Muscle of leg (tissue), 16 donors: ENCODE measurements at places on chromosomes 5 and 9. TPM values are rescaled to one million over a fixed set of nuclear protein-coding genes. Genes with fewer than 3 reads are reported as not detected.

OR1J2 gene
- total RNA-seq, result not detected

SH3TC2 gene
- total RNA-seq, result 2.3 TPM

ADRB2 gene
- 1.4 TPM for total RNA-seq

MTREX gene
- total RNA-seq, result 73.1 TPM

CKMT2 gene
- total RNA-seq, result 91.3 TPM

GABRB2 gene
- 3.9 TPM for total RNA-seq

GABRA6 gene
- not detected for total RNA-seq

CBY3 gene
- not detected for total RNA-seq

MVB12B gene
- 11.3 TPM for total RNA-seq

SLC31A1 gene
- total RNA-seq, result 8.0 TPM

INPP5E gene
- 5.9 TPM for total RNA-seq

DNA sequence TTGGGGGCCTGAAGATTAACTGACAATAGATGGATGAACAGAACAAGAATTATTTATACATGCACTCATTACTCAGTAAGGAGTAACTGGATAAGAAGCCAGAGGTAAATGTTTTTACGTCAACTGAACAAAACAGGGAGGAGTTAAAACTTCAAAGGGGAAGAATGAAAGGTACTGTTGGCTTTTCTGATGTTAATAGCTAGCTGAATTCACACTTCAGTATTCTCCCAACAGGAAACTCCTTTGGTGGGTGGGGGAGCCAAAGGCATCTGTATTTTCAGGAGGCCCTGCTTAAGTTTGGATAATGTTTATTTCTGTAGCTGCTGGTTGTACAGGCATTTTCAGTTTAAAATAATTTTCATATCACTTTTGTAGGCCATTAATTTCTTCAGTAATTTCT, 23.2 kb upstream of the RFK start:
- H3K4me1 ChIP-seq, result no peaks in the 10 kb centered on the region
- no peak overlapping the region for H3K27ac ChIP-seq
- no peak overlapping the region for H3K4me3 ChIP-seq
- no peaks in the 10 kb centered on the region for H3K27me3 ChIP-seq

DNA sequence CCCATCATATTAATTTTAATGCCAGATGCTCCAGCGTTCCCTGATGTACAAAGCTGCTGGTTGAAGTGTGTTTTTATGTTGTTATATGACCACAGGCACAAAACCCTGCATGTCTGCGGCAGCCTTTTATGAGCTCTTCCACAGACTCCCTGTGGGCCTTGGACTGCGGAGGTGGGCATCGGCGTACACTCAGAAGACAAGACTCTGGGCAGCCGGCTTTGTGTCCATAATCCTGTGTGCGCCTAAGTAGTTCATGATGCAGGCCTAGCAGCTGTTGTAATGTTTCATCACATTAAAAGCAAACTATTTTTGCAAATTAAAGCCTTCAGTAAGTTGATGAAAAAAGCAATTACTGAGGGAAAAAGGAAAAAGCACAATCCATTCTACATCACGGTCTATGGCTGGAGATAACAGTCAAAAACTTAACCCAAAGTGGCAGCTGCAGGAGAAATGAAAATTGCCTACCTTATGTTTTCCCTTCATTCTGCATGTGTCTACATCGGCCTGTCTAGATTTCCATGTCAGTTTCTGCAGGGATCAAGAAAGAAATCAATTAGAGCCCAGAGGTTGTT, 78.8 kb downstream of the SEMA6A start:
- DNase-seq, result no peak
- H3K27me3 ChIP-seq, result no peaks in the 10 kb centered on the region
- H3K4me1 ChIP-seq, result peaks cover 2% of the 10 kb centered on the region
- H3K36me3 ChIP-seq, result peaks cover 49% of the 10 kb centered on the region
- no peak overlapping the region for H3K27ac ChIP-seq
- no peak overlapping the region for H3K4me3 ChIP-seq

- no peak overlapping the region for H3K4me3 ChIP-seq
- H3K36me3 ChIP-seq, result no peaks in the 10 kb centered on the region
- H3K27ac ChIP-seq, result peak overlapping the region; percentile 74
These were observed 72.5 kb downstream of the ACER2 start for GRCh38 chr9:19481121-19481870.

- H3K27ac ChIP-seq, result peak overlapping the region; percentile 15
- peak; percentile 73 for DNase-seq
- H3K4me3 ChIP-seq, result no peak overlapping the region
- H3K36me3 ChIP-seq, result no peaks in the 10 kb centered on the region
These were observed 889.4 kb upstream of the SEMA6A start for GRCh38 chr5:117463881-117464570.

- no peaks in the 10 kb centered on the region for H3K36me3 ChIP-seq
- H3K27ac ChIP-seq, result no peak overlapping the region
- DNase-seq, result no peak
- no peak overlapping the region for H3K4me3 ChIP-seq
These were observed 286.0 kb downstream of the NR2F1-AS1 start for GRCh38 chr5:93294996-93295395.

GRCh38 chr9:70609011-70609410, 194.6 kb upstream of the KLF9 start:
- no peaks in the 10 kb centered on the region for H3K36me3 ChIP-seq
- no peak overlapping the region for H3K4me3 ChIP-seq
- H3K4me1 ChIP-seq, result peaks cover 12% of the 10 kb centered on the region
- H3K27ac ChIP-seq, result no peak overlapping the region
- DNase-seq, result no peak

DNA sequence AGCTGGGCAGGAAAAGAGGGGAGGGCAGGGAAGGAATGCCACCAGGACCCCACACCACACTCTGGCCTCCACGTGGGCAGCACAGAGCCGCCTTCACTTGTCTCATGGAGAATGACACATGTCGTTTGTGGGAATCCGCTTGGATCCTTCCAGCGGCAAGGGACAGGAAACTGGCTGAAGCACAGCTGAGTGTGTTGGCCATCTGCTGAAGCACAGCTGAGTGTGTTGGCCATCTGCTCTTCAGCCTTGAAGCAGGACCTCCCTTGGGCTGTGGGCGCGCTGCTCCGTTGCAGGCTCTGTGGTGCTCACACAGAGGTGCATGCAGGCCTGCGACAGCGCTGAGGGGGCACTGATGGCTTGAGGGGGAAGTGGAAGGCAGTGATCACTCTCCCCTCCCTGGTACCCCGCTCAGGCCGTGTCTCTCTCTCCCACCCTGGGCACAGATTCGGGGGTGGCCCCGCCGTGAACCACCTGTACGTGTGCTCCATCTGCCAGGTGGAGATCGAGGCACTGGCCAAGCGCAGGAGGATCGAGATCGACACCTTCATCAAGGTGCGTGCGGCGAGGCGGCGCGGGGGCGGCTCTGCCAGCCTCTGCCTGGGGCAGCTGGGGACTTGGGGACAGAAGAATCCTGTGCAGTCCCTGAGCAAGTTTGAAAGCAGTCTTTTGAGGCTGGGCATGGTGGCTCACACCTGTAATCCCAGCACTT, 40.6 kb downstream of the USP20 start:
- no peak overlapping the region for H3K4me3 ChIP-seq
- H3K27me3 ChIP-seq, result no peaks in the 10 kb centered on the region
- DNase-seq, result peak; percentile 65
- H3K4me1 ChIP-seq, result peaks cover 10% of the 10 kb centered on the region

DNA sequence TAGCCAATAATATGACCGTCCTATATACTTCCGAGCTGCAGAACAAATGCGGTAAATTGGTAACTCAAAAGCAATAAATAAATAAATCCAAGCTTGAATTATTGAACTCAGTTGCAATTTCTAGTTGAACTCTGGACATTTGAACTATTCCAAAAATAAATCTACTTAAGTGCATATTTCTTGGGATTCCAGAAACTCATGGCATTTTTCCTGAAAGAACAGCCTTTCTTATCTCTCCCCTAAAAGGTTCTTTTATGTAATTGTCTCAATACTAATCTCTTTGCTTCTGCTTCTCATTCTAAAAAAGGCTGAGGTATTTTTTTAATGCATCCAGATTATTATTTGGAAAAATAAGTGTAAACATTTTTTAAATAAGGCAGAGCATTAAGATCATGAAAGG, 131.7 kb downstream of the TRPM6 start:
- no peak for DNase-seq
- no peak overlapping the region for H3K27ac ChIP-seq
- H3K4me1 ChIP-seq, result no peaks in the 10 kb centered on the region

GRCh38 chr5:31809050-31809870, 170.3 kb downstream of the PDZD2 start:
- no peaks in the 10 kb centered on the region for H3K27me3 ChIP-seq
- H3K27ac ChIP-seq, result no peak overlapping the region
- no peaks in the 10 kb centered on the region for H3K4me1 ChIP-seq

GRCh38 chr5:157266286-157267007, 524 bp downstream of the CYFIP2 start:
- H3K36me3 ChIP-seq, result no peaks in the 10 kb centered on the region
- H3K27ac ChIP-seq, result no peak overlapping the region
- DNase-seq, result no peak
- H3K4me1 ChIP-seq, result peaks cover 27% of the 10 kb centered on the region
- H3K4me3 ChIP-seq, result peak overlapping the region; percentile 38

- no peaks in the 10 kb centered on the region for H3K36me3 ChIP-seq
- H3K27me3 ChIP-seq, result no peaks in the 10 kb centered on the region
- H3K4me1 ChIP-seq, result no peaks in the 10 kb centered on the region
These were observed 4.3 kb upstream of the IFNK start for GRCh38 chr9:27519466-27520465.

GRCh38 chr5:115033861-115034260, 135.8 kb downstream of the TRIM36 start:
- DNase-seq, result peak; percentile 33
- no peaks in the 10 kb centered on the region for H3K27me3 ChIP-seq
- H3K4me1 ChIP-seq, result no peaks in the 10 kb centered on the region
- H3K27ac ChIP-seq, result no peak overlapping the region

GRCh38 chr9:12162181-12162815, 530.9 kb upstream of the TYRP1 start:
- no peak overlapping the region for H3K27ac ChIP-seq
- H3K4me1 ChIP-seq, result no peaks in the 10 kb centered on the region
- H3K27me3 ChIP-seq, result no peaks in the 10 kb centered on the region
- no peak overlapping the region for H3K4me3 ChIP-seq
- no peak for DNase-seq
- no peaks in the 10 kb centered on the region for H3K36me3 ChIP-seq
